ENCODE measurements at places on chromosomes 6 and 20. TPM values are rescaled to one million over a fixed set of nuclear protein-coding genes. Genes with fewer than 3 reads are reported as not detected.

GRCh38 chr6:83853178-83854000 lies at the start of gene RIPPLY2:
Gene RIPPLY2 (plus strand): TSS chr6:83853360. CDS start chr6:83853417, 57 bp downstream.
- DNase-seq = no peak

- DNase-seq = no peak
Measured at GRCh38 chr20:4014031-4014474, 1.3 kb downstream of the RNF24 start.

GRCh38 chr20:3865152-3865886 lies 18.7 kb downstream of the MAVS start:
- DNase-seq = no peak

GRCh38 chr6:89260832-89261231 lies 43.7 kb upstream of the GABRR1 start:
- no peak for DNase-seq

GRCh38 chr6:26543953-26544352 lies 5.8 kb downstream of the HMGN4 start:
- no peak for DNase-seq

The CD83 gene
- total RNA-seq = 492 TPM

DNA sequence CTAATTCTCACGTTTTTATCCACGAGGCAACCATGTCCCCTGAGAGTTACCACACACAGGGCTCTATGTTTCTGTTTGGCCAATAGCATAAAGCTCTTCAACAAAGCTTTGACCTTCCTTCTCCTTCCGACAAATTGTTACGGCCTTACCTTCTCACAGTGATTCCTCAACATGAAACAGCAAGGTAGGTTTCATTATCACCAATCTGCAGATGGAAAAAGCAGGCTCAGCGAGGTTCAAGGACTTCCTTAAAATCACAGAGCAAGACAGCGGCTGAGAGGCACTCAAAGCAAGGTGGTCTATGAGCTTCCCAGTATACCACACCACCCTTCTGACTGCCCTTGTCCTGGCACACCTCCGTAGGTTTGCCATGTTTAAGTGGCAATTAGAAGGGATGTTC lies 360.0 kb downstream of the CD83 start:
- DNase-seq = no peak

The KHDC1L gene
- total RNA-seq = not detected

DNA sequence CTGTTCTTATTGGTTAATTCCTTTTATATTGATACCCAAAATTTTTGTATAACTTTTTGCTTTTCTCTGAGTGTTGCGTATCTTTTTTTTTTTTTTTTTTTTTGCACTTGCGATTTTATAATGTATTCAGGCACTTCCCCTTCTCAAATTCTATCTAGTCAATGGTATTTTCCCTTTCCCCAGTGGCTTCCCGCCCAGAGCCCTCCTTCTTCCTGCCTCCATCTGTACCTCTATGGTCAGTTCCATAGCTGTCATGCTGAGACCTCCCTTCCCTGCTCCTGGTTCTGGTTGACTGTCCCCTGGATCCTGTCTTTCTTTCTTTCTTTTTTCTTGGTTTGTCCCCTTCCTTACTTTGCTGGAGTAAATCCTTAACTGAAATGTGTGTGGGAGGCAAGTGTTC lies 94.7 kb downstream of the RNF144B start:
- DNase-seq = no peak

GRCh38 chr20:10864076-10864672 lies 190.4 kb upstream of the JAG1 start:
- DNase-seq = no peak

GRCh38 chr6:1577896-1578745 lies 31.6 kb upstream of the FOXC1 start:
- DNase-seq = no peak

The ATP6V1G2 gene
- 1.9 TPM for total RNA-seq

GRCh38 chr6:26304213-26304796 lies 60.7 kb upstream of the BTN3A2 start:
- no peak for DNase-seq

DNA sequence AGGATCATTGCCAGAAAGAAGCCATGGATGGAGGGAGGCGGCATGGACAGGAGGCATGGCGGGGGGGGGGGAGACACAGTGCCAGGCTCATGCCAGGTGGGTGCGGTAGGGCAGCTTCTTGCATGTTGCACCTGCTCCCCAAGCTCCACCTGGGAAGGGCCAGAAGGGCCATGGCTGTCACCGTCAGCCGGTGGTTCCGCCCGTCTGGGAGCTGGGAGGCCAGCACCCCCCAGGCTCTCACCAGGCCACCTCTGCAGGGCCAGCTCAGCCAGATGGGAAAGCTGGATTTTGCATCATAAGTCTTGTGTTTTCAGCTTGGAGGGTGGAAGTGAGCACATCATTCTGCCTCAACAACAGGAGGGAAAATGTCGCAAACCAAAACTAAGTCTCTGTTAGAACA lies 404.7 kb downstream of the TAF4 start:
- DNase-seq = no peak

DNA sequence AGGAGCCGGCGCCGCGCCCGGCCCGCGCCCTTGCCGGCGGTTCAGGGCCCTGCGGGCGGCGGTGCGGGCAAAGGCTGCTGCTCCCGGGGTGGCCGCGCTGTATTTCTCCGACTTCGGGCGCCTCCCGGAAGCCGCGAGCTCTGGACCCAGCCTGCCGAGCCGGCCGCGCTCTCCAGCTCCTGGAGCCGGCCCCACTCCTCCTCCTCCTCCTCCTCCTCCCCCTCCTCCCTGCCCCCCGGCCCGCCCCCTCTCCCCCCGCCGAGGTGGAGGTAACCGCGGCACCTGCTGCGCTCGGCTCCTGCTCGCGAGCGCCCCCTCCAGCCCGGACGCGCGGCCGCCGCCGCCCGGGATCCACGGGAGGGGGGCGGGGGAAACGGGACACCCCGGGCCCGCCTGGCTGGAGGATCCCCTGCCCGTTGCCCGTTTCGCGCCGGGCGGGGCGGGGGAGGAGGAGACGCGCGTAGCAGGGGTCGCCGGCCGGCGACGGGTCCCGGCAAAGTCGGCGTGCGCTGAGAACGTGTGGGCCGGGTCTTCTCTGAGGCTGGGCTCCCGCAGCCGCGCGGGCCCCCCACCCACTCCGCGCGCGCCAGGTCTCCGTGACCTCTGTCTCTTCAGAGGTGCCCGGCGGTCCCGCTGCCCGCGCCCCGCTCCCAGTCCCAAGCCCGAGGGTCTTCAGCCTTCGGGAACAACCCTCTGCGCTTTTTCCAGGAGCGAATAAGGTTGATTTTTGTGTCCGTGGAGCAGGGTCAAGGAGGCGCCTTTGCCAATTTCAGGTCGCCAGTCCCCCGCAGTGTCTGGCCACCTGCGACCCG lies at the start of gene SLC22A23:
SLC22A23 (minus strand) TSS at position 153 of the 812 bp plus-strand sequence. CDS start 491 bp downstream, outside the sequence.
- DNase-seq = peak; percentile 67

The HLA-DMA gene
- total RNA-seq = 371 TPM

The CD93 gene
- total RNA-seq = not detected

DNA sequence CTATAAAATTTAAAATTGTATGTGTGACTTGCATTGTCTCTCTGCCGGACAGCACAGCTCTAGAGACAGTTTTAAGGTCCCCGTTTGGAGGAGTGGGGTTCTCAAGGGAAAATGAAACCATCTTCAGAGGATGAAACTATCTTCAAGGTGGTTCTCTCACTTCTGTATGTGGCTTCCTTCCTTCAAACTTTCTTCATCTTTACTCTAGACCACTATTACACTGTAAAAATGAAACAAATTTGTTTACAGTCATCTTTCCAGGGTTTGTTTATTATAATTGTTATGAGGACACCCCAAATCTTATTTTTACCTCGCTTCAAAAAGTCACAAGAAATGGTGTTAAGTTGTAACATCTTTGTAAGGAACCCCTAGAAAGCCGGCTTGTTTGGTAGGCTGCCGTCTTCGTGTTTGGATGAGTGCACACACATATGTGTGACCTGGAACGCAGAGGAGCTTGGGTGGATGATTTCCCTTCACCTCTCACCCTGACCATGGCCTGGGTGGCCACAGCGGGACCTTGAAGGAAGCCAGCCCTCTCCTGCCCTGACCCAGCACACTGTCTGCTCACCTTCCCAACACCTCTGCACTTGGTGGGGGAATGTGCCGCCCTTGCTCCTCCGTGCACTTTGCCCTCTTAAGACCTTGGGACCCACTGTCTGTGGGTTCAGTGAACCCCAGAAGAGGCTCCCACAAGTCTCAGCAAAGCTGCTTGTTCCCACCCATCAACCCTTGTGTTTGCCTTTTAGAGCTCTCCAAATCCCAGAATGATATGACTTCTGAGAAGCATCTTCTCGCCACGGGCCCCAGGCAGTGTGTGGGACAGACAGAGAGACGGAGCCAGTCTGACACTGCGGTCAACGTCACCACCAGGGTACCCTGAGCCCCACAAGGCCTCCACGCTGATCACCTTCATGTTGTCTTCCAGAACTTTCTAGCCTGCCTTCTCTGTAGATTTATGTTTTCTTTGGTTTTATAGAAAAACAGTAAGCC lies 67.8 kb downstream of the SYTL3 start:
- no peak for DNase-seq

DNA sequence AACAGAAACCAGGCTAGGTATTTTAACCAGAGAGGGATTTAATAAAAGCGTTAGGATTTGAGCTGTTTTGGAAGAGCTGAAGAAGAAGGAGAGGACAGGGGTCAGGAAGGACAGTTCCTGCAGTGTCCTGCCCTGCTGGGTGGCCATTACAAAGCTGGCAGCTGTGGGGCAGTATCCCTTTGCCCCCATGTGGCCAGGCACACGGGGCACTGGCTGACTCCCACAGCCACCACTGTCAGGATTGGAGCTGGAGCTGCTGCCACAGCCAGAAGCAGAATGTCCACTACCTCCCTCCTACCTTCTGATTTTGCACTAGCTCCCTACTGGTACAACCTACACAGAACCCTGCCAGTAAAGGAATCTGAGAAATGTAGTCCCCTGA lies 46.5 kb downstream of the SLC22A3 start:
- no peak for DNase-seq

The APCDD1L gene
- total RNA-seq = not detected

GRCh38 chr20:49906101-49906604 lies 9.2 kb downstream of the SPATA2 start:
- no peak for DNase-seq

DNA sequence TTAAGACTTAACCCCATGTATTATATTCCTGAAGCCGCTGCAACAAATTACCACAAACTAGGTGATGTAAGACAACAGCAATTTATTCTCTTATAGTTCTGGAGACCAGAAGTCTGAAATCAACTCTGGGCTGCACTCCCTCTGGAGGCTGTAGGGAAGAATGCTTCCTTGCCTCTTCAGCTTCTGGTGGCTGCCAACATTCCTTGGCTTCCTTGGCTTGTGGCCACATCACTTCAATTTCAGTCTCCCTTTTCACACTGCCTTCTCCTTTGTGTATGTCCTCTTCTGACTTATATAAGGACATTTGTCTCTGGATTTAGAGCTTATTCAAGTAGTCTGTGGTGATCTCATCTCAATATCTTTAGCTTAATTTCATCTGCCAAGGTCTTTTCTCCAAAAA lies 141.6 kb downstream of the DHX35 start:
- DNase-seq = no peak

- DNase-seq = no peak
Measured at GRCh38 chr6:170445487-170445886, 107.6 kb downstream of the PSMB1 start.

The BNIP5 gene
- total RNA-seq = 0.10 TPM

DNA sequence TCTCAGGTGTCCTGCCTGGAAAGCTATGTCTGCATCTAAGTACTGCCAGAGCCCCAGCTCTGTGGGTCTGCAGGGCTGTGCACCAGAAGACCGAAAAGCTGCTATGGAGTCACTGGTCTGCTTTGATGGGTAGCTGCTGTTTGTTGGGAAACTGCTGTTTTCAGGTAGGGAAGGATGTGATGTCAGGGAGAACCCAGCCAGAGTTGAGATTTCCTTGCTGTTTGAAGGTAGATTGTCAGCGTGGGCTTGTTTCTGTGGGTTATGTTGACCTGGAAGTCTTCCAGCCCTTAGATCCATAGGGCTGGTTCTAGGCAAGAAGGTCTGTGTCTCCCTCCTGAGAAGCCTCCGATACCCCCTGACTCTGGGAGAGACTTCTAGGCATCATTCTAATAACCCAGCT lies 12.2 kb upstream of the SHLD1 start:
- DNase-seq = no peak

The PPIL6 gene
- total RNA-seq = 0.73 TPM

DNA sequence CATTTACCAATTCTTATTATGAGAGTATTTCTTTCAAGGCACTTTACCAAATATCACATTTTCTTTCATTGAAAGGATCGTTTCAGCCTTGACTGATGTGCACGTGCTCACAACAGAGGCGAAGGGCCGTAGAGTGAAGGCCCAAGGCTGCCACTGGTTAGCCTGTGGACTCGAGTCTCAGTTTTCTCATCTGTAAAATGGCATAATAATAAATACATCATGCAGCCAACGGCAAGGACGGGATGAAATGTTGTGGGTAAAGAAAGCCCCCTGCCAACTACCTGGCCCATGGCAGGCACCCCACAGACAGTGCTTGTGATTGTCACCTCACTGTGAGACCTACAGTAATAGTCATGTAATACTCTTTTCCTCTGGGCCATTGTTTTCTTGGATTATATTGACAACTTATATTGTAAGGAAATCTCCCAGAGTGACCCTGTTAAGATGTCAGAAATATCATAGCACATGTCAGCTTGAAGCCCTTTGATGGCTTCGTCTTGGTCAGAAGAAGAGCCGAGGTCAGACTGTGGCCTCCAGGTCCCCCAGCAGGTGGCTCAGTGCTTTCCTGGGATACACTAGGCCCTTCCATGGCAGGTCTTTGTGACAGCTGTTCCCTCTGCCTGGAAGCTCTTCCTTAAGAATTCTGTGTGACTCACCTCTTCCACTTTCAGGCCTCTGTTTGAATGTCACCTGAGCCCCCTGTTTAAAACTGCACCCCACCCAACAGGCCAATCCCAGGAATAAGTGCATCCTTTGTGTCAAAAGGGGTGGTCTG lies 36.3 kb downstream of the FAM50B start:
- DNase-seq = no peak

The HDGFL1 gene
- total RNA-seq = not detected

DNA sequence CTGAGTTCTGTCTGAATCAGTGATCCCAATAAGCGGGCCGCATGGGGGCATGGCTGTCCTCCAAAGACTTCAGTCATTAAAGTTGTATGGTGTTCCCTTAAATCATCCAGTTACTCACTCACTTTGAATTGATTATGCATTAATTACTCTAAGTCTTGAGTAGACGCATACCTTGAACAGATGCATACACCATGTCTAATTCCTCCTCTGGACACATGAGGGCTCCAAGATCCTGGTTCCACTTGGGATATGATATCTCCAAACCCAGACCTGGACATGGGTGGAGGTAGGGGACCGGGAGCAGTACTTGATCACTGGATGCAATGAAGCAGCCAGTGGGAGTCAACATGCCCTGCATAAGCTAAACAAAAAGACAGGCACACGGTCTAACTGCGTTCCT lies 204.5 kb downstream of the FNDC1 start:
- no peak for DNase-seq
